EH (cell line): ENCODE measurements at places on chromosomes 4 and X.

GRCh38 chr4:1799387-1800375 is 6.6 kb downstream of the FGFR3 start:
- DNase-seq, result no peak

GRCh38 chr4:18917689-18918088 is 896.1 kb upstream of the LCORL start:
- peak; percentile 65 for DNase-seq

DNA sequence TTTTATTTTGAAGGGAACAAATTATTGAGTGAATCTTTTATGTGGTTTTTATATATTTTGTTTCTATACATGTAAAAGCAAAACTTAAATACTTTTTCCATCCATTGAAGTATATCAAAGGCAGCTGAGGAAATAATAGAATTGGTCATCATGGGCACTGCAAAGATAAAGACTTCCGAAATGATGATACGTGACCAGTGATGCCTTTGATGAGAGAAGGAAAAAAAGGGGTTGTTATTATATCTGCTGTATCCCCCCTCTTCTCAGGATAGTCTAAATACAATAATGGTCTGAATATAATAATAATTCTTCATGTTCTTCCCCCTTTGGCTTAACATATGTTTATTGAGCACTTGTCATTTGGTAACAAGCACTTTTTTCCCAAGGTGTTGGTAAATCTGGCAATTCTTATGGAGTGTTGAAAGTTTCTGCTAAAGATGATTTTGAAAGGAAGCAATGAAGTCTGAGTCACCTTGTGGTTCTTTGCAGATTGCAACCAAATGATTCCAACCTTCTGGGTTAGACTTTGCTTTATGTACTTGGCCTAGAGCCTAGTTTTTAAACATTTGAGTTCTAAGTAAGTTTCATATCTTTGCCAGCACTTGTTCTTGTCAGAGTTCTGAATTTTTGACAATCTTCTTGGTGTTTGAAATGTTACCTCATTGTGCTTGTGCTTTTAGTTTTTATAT is 60.8 kb downstream of the USP9X start:
- peak; percentile 84 for DNase-seq

GRCh38 chrX:22758807-22759481 is 240.8 kb upstream of the DDX53 start:
- DNase-seq, result no peak

DNA sequence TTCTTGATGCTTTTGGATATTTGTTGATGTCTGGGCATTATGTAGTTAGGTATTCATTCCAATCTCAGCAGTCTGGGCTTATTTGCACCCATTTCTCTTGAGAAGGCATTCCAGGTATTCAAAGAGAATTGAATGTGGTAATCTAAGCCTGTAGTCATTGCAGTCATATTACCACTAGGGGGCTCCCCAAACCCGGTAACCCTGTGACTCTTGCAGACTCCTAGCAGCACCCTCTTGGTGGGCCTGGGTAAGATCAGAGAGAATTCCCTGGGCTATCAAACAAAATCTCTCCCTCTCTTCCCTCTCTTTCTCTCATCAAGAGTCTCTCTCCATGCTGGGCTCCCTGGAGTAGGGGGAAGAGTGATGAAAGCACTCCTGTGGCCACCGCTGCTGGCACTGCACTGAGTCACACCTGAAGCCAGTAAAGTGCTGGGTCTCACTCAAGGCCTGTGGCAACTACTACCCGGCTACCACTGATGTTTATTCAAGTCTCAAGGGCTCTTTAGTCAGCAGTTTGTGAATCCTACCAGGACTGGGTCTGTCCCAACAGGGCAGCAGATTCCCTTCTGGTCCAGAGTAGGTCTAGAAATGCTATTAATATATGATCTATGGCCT is 187.7 kb upstream of the NUDT10 start:
- peak; percentile 39 for DNase-seq

GRCh38 chr4:77220828-77221613 is 64.0 kb downstream of the CCNG2 start:
- DNase-seq, result peak; percentile 34

GRCh38 chr4:110735686-110736085 is 112.8 kb upstream of the PITX2 start:
- peak; percentile 9 for DNase-seq

DNA sequence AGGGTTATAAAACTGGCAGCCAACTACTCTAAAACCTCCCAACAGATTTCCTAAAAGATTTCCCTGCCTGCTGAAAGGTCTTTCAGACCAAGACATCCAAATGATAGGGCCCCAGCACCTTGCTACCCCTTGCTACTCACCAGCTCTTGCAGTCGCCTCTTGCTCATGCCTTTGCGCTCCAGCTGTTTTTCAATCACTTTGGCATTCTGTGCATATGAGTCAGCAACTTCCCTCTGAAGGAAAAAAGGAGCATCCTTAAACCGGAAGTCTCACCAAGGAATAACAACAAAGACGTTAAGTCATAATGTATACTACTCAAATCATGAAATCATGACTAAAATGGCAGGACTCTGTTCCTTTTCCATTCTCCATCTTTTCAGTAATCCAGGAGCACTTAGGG is 24.0 kb downstream of the STEEP1 start:
- peak; percentile 83 for DNase-seq

DNA sequence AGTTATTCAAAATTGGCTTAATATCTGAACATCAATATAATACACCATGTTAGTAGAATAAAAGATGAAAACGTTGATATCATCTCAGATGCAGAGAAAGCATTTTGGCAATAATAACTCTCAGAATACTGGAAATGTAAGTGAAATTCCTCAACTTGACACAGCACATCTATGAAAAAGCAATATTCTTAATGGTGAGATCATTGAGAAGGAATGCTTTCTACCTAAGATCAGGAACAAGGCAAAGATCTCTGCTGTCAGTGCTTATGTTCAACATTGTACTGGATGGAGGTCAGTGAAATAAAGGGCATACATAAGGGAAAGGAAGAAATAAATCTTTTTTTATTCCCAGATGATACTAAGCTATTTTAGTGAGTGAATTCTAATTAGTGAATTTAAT is 40.6 kb downstream of the MRPL1 start:
- no peak for DNase-seq

DNA sequence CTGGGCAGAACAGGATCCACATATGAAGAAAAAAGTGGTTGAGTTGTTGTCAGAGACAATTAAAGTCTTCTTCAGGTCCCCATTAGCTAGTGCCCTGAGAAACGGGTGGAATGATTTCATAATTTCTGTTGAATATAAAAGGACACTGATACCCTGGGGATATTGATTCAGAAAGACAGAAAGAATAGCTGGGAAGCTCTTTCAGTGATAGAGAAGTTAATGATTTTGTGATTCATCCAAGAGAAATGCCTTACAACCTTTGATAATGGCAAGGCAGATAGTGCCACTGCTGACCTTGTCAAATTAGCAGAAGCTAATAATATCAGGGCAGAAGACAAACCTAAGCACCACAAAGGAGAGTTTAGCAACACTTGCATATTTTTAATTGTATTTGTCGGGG is 37.9 kb downstream of the UNC5C start:
- no peak for DNase-seq

GRCh38 chr4:36394352-36394903 is 113.0 kb downstream of the DTHD1 start:
- DNase-seq, result no peak

DNA sequence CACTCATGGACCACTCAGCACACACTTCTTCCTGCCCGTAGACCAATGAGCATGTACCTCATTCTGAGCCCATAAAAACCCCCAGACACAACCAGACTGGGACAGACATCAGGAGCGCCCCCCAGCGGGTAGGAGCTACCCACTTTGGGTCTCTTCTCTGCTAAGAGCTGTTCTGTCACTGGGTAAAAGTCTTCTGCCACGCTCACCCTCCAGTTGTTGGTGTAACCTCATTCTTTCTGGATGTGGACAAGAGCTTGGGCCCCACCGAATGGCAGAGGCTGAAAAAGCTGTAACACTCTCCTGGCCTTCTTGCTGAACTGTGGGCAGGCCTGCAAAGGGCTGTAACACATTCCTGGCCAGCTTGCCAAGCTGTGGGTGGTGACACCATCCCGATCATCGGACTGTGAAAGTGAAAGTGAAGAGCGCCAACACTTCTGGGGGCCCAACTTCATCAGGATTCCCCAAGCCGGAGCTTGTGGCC is 137.6 kb downstream of the TECRL start:
- no peak for DNase-seq

GRCh38 chrX:49082271-49082871 is 2.7 kb upstream of the WDR45 start:
- DNase-seq, result no peak

DNA sequence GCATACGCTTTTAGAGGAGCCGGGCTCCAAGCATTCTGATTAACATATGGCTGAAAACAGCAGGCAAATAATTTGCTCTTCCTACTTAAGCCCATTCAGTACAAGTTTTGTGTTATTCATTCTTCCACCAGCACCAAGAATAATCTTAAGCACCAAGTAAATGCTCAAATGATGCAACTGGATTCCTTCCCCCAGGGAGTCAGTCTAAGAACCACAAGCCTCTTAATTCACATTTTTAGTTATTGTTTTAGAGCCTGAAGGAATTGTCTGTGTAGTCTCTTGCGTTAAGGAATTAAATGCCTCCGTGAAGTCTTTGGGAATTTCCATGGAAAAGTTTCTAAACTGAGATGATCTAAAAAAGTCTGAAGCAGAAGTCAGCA is 61.5 kb upstream of the MAGEB2 start:
- peak; percentile 77 for DNase-seq

GRCh38 chrX:129965166-129965565 is 17.3 kb upstream of the BCORL1 start:
- no peak for DNase-seq

DNA sequence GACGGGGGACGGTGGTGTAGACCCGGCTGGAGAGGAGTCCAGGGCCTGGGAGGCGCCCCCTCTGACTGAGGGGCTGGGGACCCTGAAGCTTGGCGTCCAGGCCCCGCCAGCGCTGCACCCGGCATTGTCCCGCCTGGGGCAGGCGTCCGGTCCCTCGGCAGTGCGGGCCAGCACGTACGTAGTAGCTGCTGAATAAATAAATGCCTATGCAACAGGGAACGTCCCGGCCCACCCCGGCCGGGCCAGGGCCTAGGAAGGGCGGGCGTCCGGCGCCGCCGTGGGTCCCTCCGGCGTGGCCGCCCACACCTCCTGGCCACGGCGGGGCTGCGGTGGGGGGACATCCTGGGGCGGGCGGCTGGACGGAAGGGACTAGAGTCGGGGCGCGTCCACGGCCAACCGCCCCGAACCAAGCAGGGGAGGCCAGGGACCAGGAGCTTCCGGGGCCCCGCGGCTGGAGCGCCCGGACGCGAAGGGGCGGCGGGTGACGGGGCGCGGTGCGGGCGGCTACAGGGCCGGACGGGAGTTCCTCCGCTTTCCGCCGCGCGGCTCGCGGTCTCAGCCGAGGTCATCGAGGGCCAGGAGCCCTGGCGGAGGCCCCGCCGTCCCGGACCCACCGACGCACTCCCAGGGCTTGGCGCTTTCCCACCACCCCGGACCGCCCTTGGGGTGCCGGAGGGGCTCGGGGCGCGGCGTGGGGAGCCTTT is 886 bp upstream of the WWC2 start:
- peak; percentile 75 for DNase-seq

GRCh38 chrX:2272337-2272736 is 228.4 kb downstream of the DHRSX start:
- DNase-seq, result no peak

GRCh38 chrX:132590350-132591026 is 101.7 kb upstream of the MBNL3 start:
- no peak for DNase-seq

DNA sequence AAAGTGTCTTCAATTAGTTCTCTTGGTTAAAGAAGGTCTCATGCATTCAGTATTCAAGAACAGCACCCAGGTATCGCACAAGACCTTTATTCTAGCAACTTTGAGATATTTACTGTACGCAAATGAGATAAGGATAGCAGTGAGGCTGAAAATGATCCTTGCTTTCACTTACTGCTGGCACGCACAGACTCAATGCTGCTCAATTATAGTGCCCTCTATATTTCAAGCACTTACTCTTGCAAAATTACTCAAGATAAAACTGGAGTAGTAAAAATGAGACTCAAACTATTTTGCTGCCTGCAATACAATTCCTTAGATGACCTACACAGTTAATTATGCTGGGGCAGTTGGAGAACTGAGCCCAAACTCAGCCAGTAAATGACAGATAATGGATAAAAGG is 60.9 kb downstream of the ADGRA3 start:
- DNase-seq, result no peak

- DNase-seq, result no peak
Measured at GRCh38 chrX:12958461-12958860, 16.4 kb upstream of the TMSB4X start.

DNA sequence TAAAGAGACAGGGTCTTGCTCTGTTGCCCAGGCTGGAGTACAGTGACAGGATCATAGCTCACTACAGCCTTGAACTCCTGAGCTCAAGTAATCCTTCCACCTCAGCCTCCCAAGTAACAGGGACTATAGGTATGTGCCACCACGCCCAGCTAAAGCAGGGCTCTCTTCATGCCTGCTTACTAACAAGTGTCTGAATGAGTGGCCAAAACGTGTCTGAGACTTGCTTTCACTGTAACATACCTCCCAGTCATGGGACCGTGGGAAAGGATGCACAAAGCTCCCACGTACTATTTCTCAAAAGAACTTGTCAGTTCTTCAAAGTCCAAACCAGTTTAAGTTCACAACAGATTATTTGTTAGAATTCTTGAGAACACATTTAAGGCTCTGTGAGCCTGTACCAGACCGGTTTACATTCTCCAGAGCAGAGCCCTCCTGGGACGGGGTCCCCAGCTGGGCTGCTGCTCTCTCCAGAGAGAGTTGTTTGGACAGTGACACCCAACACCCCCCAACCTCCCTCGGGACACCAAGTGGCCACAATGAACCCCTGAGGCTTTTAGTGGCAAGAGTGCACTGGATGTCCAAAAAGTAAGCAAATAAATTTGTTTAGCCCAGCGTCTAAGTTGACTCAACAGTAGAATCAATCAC is 24.1 kb downstream of the SH3KBP1 start:
- peak; percentile 32 for DNase-seq

DNA sequence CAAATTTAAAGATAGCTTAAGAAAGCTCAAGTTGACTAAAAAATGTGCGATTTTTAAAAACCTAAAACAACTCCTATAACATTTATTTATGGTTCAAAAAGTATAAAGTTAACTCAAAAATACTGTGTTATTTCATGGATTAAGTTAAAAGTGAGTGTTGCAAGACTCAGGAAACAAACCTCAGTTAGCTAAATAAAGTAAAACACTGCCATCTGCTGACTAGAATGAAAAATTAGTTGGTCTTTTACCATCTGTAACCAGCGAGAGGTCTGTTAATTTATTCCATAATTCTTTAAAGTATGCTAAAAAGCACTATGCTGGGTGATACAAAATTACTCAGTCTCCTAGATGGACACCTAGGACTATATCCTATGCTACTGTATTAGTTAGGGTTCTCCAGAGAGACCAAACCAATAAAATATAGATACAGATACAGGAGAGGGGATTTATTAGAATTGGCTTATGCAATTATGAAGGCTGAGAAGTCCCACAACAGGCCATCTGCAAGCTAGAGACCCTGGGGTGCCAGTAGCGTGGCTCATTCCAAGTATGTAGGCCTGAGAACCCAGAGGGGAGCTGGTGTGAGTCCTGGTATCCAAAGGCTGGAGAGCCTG is 4.9 kb upstream of the WDFY3 start:
- peak; percentile 67 for DNase-seq
